ENCODE measurements at places on chromosomes 6 and 20. TPM values are rescaled to one million over a fixed set of nuclear protein-coding genes. Genes with fewer than 3 reads are reported as not detected.

DNA sequence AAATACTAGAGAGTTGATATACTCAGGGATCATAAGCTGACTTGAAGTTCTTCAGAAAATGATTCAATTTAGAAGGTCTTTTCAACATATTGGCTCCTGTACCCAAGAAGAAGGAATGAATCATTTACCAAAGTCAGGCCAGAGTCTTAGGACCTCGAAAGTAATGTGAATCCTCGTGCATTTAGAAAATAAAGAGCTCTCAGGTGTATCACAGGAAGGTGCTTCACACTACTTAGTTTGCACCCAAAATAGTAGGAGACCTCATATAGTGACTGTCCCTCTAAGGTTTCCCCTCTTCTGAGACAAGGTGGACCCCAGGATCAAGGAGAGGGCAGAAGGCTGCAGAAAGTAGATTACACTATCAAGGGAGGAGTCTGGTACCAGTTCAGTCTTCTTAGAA is 71.8 kb downstream of the F13A1 start:
- H3K27ac ChIP-seq: no peak overlapping the region
- H3K36me3 ChIP-seq: no peaks in the 10 kb centered on the region
- DNase-seq: no peak
- H3K27me3 ChIP-seq: peaks cover 24% of the 10 kb centered on the region

GRCh38 chr6:53202052-53202451 is 53.4 kb upstream of the GCM1 start:
- H3K27ac ChIP-seq: no peak overlapping the region
- no peak for DNase-seq
- no peaks in the 10 kb centered on the region for H3K27me3 ChIP-seq
- no peaks in the 10 kb centered on the region for H3K4me1 ChIP-seq
- no peaks in the 10 kb centered on the region for H3K36me3 ChIP-seq

GRCh38 chr6:12893036-12893435 is 176.5 kb downstream of the PHACTR1 start:
- H3K4me1 ChIP-seq: no peaks in the 10 kb centered on the region
- DNase-seq: no peak
- peaks cover 14% of the 10 kb centered on the region for H3K27me3 ChIP-seq

DNA sequence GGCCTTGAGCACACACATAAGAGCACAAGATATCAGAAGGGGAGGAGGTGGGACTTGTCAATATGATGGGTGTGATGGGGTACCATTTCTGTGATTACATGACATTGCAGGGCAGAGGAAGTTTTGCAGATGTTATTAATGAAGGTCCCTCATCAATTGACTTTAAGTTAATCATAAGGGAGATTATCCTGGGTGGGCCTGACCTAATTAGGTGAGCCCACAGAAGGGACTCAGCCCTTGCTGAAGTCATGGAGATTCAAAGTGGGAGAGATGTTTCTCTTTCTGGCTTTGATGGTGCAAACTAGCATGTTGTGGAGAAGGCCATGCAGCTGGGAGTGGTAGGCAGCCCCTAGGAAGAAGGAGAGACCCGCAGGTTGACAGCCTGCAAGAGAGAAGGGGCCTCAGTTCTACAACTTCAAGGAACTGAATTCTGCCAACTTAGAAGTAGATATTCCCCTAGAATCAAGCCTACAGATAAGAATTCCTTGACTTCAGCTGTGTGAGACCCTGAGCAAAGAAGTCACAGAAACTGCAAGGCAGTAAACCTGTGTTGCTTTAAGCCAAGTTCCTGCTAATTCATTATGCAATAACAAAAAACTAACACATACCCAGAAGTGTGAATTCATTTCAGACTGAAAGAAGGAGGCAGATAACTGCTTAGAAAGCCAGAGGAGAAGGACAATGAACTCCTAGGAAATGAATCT is 131.3 kb downstream of the LRFN2 start:
- DNase-seq: no peak
- no peaks in the 10 kb centered on the region for H3K4me1 ChIP-seq
- peaks cover 2% of the 10 kb centered on the region for H3K27me3 ChIP-seq
- H3K27ac ChIP-seq: no peak overlapping the region
- H3K4me3 ChIP-seq: no peak overlapping the region
- H3K36me3 ChIP-seq: no peaks in the 10 kb centered on the region

DNA sequence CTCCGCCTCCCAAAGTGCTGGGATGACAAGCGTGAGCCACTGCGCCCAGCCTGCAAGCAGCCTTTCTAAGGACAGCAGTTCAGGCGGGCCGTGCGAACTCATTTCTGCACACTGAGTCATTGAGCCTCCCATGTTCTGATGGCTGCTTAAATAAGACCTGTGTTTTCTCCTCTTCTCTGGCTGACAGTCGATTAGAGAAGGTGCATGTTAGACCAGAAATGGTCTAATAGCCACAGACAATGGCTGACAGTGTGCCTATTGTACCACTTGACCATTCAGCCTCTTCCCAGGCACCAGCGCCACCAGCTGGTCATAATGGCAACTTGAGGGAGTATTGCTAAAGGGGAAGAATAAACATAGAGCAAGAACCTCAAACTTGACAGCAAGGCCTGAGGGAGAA is 6.2 kb downstream of the CST11 start:
- H3K27ac ChIP-seq: no peak overlapping the region
- no peak overlapping the region for H3K4me3 ChIP-seq
- H3K36me3 ChIP-seq: no peaks in the 10 kb centered on the region
- H3K27me3 ChIP-seq: no peaks in the 10 kb centered on the region
- H3K4me1 ChIP-seq: no peaks in the 10 kb centered on the region
- peak; percentile 48 for DNase-seq

DNA sequence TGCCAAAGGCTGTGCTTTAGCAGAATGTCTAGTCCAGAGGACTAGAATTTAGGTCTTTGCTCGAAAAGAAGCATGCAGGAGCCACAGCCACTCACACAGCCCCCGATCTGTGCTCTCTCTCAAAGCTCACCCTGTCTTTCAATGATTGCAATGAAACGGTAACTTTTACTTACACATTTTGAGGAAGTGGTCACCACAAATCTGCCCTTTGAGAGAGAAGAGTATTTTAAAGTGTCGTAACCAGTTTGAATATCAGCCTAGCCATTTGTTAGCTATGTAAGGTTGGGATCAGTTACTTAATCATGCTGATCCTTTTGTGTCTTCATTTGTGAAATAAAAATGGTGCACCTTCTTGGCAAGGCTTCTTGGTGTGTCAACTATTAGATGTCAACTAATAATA is 209.0 kb downstream of the TFAP2A start:
- no peak overlapping the region for H3K27ac ChIP-seq
- DNase-seq: no peak
- H3K27me3 ChIP-seq: peaks cover 2% of the 10 kb centered on the region
- no peaks in the 10 kb centered on the region for H3K36me3 ChIP-seq

DNA sequence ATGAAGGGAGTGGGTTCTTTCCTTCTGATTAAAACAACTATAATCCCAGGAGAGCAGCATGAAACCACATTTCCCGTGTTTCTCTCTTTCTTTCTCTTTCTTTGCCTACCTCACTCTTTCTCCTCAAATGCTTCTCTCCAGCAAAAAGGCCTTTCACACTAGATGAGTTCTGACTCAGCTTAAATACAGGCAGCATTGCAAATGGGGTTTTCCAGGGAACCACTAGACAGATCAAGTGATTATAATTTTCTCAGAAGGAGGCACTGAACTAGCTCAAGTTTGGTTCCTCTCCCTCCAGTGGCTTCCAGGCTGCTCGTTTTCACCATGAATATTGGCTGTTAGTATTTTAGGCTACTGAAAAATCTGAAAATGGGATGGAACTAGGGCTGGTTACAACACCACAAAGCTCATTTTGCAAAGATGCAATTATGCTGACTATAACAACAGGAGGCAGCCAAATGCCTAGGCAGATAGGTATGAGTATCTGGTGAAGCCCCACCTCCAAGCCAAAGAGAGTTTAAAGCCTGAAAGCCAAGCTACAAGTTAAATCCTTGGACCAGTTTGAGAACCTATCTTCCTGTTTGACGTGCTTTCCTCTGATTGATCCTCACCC is 260.0 kb downstream of the MMUT start:
- DNase-seq: no peak
- no peaks in the 10 kb centered on the region for H3K27me3 ChIP-seq
- H3K36me3 ChIP-seq: no peaks in the 10 kb centered on the region
- no peak overlapping the region for H3K27ac ChIP-seq
- no peaks in the 10 kb centered on the region for H3K4me1 ChIP-seq

MUCL3 gene
- total RNA-seq: not detected

GRCh38 chr6:39114704-39115599 is at the start of gene SAYSD1:
Gene SAYSD1 (minus strand): TSS chr6:39115186. CDS start chr6:39115089, 97 bp downstream.
- no peaks in the 10 kb centered on the region for H3K36me3 ChIP-seq
- H3K4me1 ChIP-seq: peaks cover 56% of the 10 kb centered on the region
- peak within 1 kb of the TSS; percentile 93 for H3K4me3 ChIP-seq
- peak within 1 kb of the TSS; percentile 95 for H3K27ac ChIP-seq

TPX2 gene
- total RNA-seq: 166 TPM

DNA sequence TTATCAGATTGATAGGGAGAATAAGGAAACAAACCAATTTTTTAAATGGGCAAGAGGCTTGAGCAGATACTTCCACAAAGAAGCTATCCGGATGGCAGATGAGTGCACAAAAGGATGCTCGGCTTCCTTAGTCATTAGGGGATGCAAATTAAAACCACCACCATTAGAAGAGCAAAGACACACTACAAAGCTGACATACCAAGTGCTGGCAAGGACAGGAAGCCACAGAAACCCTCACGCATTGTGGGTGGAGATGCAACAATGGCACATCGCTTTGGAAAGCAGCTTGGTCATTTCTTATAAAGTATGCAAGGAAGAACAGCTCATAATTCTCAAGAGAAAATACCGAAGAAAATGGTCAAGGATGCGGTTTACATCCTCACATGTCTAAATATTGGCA is 19.8 kb downstream of the BFSP1 start:
- H3K4me1 ChIP-seq: no peaks in the 10 kb centered on the region
- DNase-seq: no peak
- H3K36me3 ChIP-seq: no peaks in the 10 kb centered on the region
- no peak overlapping the region for H3K27ac ChIP-seq

PI16 gene
- 0.24 TPM for total RNA-seq

PPP1R18 gene
- total RNA-seq: 115 TPM

DNA sequence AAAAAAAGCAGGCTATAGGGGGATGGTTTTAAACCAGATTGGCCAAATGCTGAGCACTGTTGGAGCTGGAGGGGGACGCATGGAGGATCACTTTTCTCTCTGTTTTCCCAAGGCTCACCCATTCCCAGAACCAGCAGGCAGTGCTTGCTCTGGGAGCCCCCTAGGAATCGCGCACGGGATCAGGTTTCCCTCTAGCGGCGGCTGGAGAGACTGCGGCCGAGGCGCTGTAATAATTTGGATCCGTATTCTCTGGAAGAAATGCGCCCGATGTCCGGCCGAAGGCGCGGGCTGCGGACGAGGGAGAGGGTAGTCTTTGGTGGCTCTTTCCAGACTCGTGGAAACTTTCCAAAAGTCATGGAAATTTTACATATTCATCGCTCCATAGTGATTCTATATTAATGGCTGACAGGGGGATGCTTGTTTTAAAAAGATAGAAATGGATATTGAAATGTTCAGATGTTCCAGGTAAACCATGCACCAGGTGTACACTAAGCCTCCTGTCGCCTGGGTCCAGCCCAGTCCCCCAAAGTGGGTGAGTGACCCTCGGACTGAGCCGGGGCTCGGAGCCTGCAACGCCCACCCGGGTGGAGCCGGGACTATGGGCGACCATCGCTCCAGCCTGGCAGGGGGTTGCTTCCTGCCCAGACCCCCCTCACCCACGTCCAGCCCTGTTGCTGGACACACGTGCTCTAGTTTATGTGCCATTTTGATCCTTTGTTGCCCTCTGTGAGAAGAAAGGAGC is 78.7 kb upstream of the PHACTR3 start:
- no peak overlapping the region for H3K4me3 ChIP-seq
- H3K36me3 ChIP-seq: no peaks in the 10 kb centered on the region
- H3K27me3 ChIP-seq: peaks cover 49% of the 10 kb centered on the region
- peak; percentile 41 for DNase-seq
- no peak overlapping the region for H3K27ac ChIP-seq

VSX1 gene
- total RNA-seq: not detected

GRCh38 chr6:2741756-2742155 is 9.0 kb downstream of the MYLK4 start:
- DNase-seq: no peak
- no peak overlapping the region for H3K27ac ChIP-seq
- no peaks in the 10 kb centered on the region for H3K36me3 ChIP-seq
- H3K27me3 ChIP-seq: no peaks in the 10 kb centered on the region
- H3K4me1 ChIP-seq: peaks cover 5% of the 10 kb centered on the region

- no peak for DNase-seq
- H3K27me3 ChIP-seq: peaks cover 29% of the 10 kb centered on the region
- peak overlapping the region; percentile 13 for H3K4me3 ChIP-seq
- peaks cover 8% of the 10 kb centered on the region for H3K4me1 ChIP-seq
These were observed 1.4 kb downstream of the METTL24 start for GRCh38 chr6:110356778-110357177.

- H3K36me3 ChIP-seq: no peaks in the 10 kb centered on the region
- no peaks in the 10 kb centered on the region for H3K27me3 ChIP-seq
- H3K4me3 ChIP-seq: peak overlapping the region; percentile 72
- H3K27ac ChIP-seq: peak overlapping the region; percentile 48
- no peak for DNase-seq
These were observed 154.0 kb downstream of the JARID2 start for GRCh38 chr6:15399641-15400470.

THBS2 gene
- total RNA-seq: not detected

- H3K36me3 ChIP-seq: no peaks in the 10 kb centered on the region
- H3K4me3 ChIP-seq: no peak overlapping the region
- no peak overlapping the region for H3K27ac ChIP-seq
These were observed 31.6 kb downstream of the DLL1 start for GRCh38 chr6:170259278-170259677.

- H3K4me1 ChIP-seq: peaks cover 6% of the 10 kb centered on the region
- peaks cover 71% of the 10 kb centered on the region for H3K27me3 ChIP-seq
- peak; percentile 71 for DNase-seq
- no peaks in the 10 kb centered on the region for H3K36me3 ChIP-seq
These were observed at the start of gene SCRT2 for GRCh38 chr20:675453-676314. Gene SCRT2 (minus strand): TSS chr20:675802. CDS start chr20:675601, 201 bp downstream.

DNA sequence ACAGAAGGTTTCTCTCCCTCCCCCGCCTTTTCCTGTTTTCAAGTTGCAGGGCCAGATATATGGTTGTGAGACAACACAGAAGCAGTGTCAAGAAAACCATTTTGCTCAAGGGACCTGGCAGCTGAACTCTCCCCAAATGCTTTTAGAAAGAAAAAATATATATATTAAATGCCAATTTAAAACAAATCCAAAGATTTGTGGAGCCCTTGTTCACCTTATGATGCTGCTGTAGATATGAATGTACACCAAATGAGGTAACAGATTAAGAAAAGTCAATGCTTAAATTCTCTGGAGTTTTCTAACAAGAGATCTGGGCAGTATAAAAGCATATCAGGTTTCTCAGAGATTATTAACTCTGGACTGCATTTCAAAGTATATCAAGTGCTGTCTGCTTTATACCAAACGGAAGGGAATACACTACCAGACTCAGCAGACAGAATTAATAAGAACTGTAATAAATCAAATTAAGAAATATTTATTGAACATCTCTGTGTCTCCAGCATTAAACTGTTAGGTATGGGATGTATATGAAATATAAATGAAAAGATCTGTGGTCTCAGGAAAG is 357.5 kb downstream of the HDGFL1 start:
- DNase-seq: no peak
- H3K27me3 ChIP-seq: no peaks in the 10 kb centered on the region
- H3K4me1 ChIP-seq: no peaks in the 10 kb centered on the region
- H3K36me3 ChIP-seq: no peaks in the 10 kb centered on the region
- no peak overlapping the region for H3K27ac ChIP-seq
- no peak overlapping the region for H3K4me3 ChIP-seq

CTAGE9 gene
- not detected for total RNA-seq
